ENCODE measurements at places on chromosomes 4 and X. TPM values are rescaled to one million over a fixed set of nuclear protein-coding genes. Genes with fewer than 3 reads are reported as not detected.

Gene PLXNB3
- 2.6 TPM for total RNA-seq

Gene CXorf51B
- total RNA-seq: not detected

Gene NSUN7
- total RNA-seq: not detected

Gene RRH
- not detected for total RNA-seq

Gene PCYT1B
- under 0.01 TPM for total RNA-seq

Gene TCEAL9
- total RNA-seq: 117 TPM

Gene SCRG1
- not detected for total RNA-seq

Measured in myometrial cell (primary cell).